Stimulated activated CD4-positive, alpha-beta T cell treated with anti-CD3 and anti-CD28 coated beads, TNF-alpha, amount 100 ng/mL, for 48 hours (primary cell): ENCODE measurements at places on chromosomes 12 and 14.

DNA sequence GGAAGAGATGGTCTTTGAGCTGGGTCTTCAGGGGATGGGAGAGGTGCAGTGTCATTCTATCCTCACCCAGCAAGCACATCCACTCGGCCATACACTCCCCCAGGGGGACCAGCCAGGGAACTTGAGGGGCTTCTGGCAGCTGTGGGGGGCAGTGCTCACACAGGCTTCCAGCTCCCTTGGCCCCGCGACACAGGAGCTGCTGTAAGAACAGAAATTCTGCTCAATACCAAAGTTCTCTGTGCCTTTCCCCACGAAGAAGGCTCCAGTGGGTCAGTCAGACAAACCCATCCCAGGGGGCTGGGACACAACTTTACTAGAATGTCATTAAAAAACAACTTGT is 289.1 kb upstream of the RTL1 start:
- no peak for DNase-seq

- DNase-seq: no peak
These were observed 87.7 kb downstream of the KCNH5 start for GRCh38 chr14:62957562-62957961.

- no peak for DNase-seq
These were observed 37.3 kb downstream of the SNX6 start for GRCh38 chr14:34592623-34593022.

DNA sequence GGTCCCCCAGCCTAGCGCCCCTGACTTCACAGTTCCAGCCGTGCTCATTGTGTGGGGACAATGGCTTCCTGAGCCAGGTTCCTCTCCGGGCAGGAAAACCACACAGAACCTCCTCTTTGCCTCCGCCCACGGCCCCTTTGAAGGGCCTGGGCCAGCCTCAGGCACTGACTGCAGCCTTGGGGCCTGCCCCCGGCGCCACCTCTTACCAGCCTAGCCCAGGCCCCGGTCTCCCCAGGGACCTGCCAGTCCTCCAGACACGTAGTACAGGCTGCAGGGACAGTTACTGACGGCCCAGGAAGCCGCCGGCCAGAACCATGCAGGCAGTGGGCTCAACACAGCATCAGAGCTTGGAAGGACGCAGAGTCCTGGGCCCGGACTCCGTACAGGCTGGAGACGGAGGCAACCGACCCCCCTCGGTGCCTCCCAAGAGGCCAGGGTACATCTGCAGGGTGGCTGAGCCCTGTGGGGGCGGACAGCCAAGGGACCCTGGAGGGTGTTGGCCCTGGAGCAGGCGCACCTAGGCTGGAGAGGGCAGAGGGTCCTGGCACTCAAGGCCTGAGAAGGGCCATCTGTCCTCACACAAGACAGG is 20.9 kb upstream of the NUDT14 start:
- DNase-seq: peak; percentile 32

DNA sequence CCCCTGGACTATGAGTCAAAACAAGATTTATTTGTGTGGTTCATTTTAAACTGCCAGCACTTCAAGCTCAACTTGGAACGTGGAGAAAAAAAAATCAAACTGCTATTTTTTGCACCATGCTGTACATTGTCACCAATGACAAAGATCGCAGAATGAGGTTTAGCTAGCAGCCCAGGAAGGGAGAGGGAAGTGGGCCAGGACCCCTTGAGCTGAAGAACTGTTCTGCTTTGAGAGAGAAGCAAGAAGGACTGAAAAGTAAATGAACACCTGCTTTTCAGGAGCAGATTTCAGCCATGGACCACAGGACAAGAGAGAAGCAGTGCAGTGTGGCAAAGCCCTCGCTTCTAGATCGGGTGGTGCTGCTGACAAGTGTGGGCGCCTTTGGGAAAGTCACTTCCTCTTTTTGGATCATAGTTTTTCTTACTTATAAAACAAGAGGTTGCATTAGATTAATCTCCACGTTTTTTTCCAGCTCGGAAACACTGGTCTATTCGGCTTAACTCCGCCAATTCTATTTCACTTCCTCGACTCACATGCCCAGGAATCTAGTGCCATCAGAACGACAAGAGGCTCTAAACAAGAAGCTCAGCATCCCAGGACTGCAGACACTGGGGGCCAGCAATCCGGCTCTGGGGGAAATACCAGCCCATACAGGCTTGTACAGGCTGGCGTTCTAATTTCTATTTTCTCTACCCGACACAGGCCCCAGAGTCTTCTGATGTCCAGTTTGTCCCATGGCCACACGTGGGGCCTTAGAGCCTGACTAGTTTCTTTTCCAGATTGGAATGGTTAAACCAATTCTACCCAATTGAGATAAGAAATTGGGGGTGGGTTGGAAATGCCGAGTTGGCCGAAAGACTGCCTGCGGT is 129.9 kb downstream of the CRACR2A start:
- no peak for DNase-seq

GRCh38 chr14:100434033-100434601 is 111.0 kb downstream of the SLC25A47 start:
- DNase-seq: no peak

DNA sequence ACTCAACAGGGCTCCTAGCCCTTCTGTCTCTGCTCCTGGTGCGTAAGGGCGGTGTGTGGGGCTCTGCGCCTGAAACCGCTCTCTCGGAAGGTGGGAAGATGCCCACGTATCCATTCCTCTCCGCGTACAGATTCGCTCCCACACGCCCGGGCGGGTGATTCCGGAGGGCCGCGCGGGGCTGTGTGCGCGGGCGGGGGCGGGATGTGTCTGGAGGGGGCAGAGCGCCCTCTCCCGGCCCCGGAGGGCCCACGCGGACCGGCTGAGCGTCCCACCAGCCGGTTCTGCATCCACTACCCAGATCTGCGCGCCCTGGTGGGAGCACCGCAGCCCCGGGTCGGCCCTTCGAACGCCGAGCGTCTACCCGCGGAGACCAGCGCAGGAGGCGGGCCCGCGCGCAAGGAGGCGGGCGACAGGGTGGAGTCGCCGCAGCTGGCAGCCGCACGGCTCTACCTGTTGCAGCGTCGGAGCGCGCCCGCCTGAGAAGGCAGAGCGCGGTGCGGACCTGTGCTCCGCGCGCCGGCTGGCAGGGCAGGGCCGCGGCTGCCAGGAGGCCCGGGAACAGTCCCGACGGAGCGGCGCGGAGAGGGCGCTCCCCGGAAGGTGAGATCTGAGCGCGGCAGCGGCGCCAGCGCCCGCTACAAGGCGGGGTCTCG is 1.4 kb upstream of the KCNK13 start:
- DNase-seq: peak; percentile 56

- DNase-seq: peak; percentile 71
These were observed 1.1 kb upstream of the RNASE4 start for GRCh38 chr14:20683125-20683890.

- no peak for DNase-seq
These were observed 33.4 kb downstream of the PKP2 start for GRCh38 chr12:32863128-32863527.

DNA sequence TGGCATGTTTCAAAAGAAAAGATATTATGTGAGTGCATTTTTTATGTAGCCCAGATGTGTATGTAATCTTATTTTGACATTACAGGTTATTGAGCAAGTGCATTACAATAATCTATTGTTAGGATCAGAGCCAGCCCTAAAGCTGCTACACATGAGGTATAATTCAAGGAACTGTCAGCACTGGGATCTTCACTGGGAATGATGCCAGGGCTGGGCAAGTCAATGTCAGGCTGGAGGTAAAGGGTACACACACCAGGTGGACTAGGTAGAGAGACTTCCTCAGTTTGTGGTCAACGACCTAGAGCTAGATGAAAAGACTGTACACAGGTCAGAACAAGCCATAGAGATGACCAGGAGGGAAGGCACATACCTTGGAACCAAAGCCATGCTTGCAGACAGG is 15.4 kb downstream of the TRIM9 start:
- no peak for DNase-seq
